Activated naive CD8-positive, alpha-beta T cell treated with anti-CD3 and anti-CD28 coated beads, Interleukin-2, amount 50 U/mL, for 24 hours (primary cell): ENCODE measurements at places on chromosomes 1 and 21.
A peak's percentile ranks its signal among the peaks of the same experiment; 100 is the strongest.

DNA sequence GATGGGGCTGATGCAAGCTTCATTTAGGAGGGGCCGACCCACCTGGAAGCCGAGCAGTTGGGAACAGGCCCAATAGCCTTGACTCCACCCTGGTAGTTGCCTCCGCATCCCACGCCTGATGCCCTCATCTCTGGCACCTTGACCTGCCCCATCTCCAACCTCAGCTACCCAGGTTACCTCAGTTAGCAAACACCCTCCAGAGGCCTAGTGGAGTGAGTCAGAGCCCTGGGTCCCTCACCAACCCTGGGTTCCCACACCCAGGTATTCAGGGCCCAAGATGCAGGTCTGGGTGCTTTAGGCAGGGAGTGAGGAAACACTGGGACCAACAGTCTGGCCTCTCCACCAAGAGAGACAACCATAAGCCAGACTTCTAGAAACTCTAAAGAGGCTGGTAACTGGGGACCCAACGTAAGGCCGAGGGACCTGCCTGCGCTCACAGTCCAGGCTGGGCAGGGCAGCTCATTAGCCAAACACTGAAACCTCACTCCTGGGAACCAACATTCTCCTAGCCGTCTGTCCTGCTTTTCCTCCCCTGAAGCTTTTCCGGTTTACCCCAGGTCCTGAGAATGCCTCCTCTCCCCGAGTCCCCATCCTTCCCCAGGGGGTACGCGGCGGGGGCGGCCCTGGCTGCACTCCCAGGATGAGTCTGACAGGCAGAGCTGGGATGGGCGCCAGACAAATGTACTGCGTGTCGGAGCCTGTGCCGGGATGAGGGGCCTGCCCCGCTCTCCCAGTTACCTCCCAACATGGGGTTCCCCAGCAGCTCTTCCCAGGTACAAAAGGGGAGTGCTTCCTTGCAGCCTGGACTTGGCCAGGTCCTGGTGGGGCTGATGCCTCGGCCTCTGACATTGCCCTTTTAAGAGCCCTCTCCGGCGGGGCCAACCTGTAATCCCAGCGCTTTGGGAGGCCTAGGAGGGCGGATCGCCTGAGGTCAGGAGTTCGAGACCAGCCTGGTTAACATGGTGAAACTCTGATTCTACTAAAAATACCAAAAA lies 8.9 kb upstream of the CELSR2 start:
- no peak for DNase-seq

- no peak for DNase-seq
Observed at GRCh38 chr1:48853006-48853405, 76.3 kb upstream of the BEND5 start.

- no peak for DNase-seq
Observed at GRCh38 chr21:41465176-41465781, 39.2 kb downstream of the MX1 start.

DNA sequence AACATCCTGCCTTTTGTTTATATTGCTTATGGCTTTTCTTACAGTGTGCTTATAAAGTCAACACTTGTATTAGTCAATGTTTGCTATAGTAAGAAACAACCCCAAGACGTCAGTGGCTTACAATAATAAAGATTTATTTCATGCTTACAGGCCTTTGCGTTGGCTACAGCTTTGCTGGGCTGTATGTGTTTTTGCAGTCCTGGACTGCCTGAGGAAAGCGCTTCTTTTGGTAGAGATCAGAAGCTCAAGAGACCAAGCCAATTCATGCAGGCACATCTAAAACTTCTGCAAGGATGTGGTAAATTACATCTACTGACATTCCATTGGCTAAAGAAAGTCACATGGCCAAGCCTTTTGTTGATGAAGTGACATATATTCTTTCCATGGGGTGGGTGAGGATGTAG lies 17.5 kb upstream of the PRKAA2 start:
- DNase-seq, result no peak

GRCh38 chr1:110606657-110607535 lies 738 bp upstream of the KCNA2 start:
- DNase-seq, result no peak

DNA sequence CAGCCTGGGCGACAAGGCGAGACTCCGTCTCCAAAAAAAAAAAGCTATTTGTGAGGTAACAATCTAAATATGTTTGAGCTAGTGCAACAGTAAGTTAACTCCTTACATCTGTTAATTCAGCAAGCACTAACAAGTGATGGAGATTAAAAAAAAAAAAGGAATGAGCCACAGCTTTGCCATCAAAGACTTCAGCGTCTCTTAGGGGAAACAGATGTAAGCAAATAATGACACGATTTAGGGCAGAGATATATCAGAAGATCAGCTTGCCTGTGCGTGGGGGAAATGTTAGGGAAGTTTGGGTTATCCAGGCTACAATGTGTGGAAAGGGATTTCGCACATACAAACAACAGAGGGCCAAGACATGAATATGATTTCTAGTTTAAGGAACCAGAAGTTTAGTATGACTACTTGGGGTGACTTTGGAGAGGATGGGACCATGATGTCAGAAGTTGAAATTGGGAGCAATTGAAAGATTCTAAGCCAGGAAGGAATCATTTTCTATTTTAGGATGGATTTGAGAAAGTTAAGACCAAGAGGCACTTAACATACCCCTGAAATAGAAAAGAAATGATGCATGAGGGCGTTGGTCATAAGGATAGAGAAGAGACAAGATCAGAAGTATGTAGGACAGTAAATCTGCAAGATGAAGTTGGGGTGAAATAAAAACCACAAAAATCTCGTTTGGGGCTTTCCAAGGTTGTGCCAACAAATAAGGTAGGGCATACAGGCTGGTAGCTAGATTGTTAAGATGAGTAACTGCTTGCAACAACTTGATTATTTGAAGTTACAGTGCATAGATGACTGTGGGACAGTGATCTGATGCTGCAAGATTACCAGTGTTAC lies 2.4 kb upstream of the BRWD1 start:
- no peak for DNase-seq

- DNase-seq, result no peak
Observed at GRCh38 chr1:33182401-33182841, 578 bp upstream of the TRIM62 start.

DNA sequence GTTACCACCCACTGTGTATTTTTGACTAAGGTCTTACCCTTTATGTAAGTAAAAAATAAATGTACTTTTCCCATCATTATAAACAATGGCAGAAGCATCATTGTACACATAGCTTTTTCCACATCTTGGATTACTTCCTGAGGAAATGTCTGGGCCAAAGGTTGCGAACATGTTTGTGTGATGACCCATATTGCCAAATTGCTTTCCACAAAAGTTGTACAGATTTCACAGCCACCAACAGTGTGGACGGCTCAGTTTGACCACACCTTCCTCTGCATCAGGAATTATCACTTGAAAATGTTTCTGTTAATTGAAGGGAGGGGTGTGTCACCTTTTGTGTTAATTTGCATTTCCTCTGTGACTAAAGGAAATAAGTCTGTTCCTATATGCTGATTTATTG lies 25.7 kb downstream of the AKNAD1 start:
- no peak for DNase-seq

DNA sequence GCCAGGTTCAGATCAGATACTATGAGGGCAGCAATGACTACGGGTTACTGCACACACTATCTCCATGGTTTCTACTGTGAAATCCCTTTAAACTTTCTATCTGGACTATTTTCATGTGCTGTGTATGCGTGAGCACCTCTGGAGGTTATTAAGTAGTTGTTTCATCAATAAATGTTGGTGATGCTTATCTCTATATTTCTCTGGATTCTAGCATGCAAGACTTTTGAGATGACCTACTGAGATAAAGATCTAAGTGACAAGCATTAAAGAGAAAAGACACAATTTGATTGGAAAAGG lies 194.0 kb downstream of the NRIP1 start:
- no peak for DNase-seq

DNA sequence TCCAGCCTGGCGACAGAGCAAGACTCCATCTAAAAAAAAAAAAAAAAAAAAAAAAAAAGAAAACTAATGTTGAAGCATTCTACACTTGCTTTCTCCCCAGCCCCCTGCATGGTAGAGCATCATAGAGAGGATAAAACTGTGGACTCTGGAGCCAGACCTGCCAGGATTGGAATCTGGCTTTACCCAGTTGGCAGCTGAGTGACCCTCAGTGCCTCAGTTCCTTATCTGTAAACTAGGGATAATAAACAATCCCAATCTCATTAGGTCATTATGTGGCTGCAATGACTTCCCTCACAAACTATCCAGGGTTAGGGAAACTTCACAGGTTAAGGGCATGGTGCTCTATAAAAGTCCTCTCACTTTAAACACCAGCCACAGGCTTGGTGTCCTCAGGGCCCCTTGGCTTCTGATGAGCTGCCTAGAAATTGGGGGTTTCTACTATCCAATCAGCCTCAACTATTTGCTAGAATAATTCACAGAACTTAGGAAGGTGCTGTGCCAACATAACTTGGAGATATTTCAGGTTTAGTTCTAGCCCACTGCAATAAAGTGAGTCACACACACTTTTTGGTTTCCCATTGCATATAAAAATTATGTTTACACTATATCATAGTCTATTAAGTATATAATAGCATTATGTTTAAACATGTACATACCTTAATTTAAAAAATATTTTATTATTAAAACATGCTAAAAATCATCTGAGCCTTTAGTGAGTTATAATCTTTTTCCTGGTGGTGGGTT lies 180.5 kb upstream of the B3GALT2 start:
- no peak for DNase-seq

DNA sequence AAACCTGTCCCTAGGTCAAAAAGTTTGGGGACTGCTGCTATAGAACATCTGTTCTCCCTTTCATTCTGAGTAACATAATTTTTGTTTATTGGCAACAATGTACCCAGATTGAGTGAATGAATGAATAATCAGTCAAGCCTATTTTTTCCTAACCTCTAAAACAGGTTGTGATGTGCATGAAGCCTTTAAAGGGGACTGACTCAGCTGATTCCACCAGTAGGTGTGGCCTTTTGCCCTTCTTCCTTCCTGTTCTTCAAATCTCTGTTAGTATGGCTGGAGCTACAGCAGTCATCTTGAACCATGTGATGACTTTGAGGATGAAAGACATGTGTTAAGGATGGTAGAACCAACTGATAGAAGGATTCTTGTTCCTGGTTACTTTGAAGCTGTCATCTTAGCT lies 476.1 kb downstream of the NUF2 start:
- DNase-seq, result no peak

- peak; percentile 89 for DNase-seq
Observed at GRCh38 chr1:235093696-235094592, 34.7 kb downstream of the TOMM20 start.

- peak; percentile 61 for DNase-seq
Observed at GRCh38 chr1:111515291-111516004, 12.0 kb upstream of the ADORA3 start.

- no peak for DNase-seq
Observed at GRCh38 chr1:184032306-184032929, 5.1 kb downstream of the COLGALT2 start.

DNA sequence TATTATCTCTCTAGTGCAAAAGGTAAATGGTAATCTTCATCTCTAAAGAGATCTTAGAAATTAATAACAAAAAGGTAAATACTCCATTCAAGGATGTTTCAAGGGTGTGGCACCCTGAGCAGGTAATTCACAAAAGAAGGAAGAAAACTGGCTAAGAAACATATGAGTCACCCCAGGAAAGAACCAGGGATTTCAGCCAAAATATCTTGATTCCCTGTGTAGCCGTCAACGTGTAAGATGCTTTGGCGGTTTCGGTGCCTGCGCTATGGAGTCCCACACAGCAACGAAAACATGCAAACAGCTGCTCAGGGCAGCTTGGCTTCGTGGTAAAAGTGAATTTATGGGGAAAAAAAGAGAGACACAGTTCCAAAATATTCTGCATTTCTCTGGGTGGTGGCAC lies 3.7 kb downstream of the ITGB2 start:
- DNase-seq, result no peak

GRCh38 chr21:15809065-15809464 lies 79.3 kb downstream of the USP25 start:
- no peak for DNase-seq

- no peak for DNase-seq
Observed at GRCh38 chr1:147046189-147046862, 108.2 kb downstream of the NBPF12 start.

DNA sequence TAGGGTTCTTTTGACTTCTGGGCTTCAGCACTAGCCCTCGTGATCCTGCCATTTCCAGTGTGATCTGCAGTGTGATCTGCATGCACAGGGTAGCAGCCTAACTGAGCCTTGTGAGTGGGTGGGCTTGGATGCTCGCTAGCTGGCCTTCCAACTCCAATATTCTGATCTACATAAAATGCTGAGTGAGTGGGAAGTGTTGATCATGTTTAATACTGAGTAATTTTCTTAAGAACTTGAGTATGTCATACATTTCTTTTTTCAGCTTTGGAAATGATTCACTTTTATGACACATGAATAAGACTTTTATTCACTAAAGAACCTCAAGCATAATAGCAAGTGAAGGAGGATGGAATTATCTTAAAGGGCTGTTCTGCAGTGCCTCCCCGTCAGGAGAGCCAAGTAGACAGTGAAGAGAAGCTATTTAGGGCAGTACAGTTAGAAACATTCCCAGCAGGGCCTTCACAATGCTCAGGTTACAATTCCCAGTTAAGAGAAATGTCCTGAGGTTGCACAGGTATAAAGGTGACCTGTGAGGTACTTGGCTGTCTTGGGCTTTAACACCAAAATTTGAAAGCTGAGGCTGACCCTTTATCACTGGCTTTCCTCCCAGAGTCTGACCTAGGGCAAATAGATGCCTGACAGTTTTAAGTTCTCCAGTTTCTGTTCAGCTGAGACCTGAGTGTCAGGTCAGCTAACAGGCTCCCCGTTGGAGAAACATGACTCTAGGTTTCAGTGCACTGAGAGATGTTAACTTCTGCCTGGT lies 29.1 kb upstream of the LRRC8C start:
- DNase-seq, result peak; percentile 56

DNA sequence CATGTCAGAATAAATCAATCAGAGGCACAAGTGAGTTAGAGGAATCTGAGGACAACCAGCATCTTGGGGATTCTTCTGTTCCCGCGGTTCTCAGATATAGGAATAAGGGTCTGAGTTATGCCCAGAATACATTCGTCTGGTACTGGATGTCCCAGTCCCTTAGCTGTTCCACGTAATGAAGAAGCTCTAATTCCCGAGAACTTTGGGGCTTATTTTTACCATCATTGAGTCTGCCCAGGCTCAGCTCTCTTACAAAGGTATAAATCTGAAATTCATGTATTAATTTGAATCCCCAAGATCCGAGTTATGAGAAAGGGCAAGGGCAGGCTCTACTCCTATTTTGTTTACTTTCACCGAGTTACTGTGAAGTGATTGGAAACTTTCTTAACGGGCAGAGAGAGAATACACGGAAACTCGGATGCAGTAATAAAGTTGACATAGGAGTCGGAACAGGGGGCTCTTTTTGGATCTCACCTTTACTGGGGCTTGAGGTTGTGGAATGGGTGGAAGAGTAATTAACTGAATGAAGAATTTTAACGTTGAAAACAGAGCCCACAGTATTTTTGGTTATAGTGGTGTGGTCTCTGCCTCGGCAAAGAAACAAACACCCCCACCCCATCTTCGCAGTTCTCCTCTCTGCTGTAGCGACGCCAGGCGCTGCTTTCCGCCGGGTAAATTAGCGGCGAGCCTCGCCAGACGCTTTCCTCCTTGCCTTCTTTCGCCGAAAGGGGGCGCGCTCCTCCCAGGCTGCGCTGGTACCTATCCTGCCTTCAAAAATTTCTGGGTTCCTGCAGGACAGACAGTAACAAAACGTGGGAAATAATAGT lies 7.1 kb downstream of the PRRX1 start:
- peak; percentile 53 for DNase-seq
